ENCODE measurements at places on chromosomes 11 and 22.

DNA sequence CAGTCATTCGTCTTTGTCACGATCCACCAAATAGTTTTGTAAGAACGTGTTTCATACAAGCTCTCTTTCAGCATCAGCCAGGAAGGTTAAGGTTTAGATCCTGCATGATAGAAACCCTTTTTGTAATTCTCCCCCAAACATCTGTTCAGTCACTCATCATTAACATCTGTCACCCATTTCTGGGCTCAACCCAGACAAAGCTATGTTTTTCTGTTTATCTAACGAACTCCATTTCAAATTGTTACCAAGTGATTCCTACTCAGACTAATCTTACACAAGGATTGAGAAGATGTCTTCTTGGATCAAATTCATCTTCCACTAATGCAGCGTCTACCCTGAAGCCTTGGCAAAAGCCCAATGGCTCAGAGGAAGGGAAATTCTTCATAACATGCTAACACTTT is 58.8 kb downstream of the FZD4 start:
- no peak for DNase-seq

- DNase-seq = no peak
Measured at GRCh38 chr11:74627381-74627780, 35.0 kb downstream of the POLD3 start.

GRCh38 chr22:39110631-39111561 is 13.9 kb downstream of the APOBEC3H start:
- no peak for DNase-seq

GRCh38 chr22:36267896-36268485 is 15.1 kb downstream of the APOL1 start:
- DNase-seq = no peak

DNA sequence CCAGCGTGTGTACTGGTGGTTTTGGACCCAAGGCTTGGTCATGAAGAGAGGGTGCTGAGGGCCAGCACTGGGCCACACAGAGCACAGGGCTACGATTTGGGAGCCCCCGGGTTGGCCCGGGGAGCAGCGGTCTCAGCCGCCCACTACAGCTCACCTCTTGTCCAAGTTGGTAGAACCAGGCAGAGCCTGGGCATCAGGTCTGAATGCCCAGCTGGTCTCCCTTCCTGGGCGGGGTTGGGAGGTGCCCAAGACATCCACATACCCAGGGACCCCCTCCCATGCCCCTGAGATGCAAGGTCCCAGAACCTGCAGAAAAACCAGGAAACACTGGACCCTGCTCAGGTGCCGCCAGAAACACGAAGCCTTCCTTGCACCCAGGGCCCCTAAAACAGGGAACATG is 18.0 kb downstream of the CELSR1 start:
- DNase-seq = no peak

DNA sequence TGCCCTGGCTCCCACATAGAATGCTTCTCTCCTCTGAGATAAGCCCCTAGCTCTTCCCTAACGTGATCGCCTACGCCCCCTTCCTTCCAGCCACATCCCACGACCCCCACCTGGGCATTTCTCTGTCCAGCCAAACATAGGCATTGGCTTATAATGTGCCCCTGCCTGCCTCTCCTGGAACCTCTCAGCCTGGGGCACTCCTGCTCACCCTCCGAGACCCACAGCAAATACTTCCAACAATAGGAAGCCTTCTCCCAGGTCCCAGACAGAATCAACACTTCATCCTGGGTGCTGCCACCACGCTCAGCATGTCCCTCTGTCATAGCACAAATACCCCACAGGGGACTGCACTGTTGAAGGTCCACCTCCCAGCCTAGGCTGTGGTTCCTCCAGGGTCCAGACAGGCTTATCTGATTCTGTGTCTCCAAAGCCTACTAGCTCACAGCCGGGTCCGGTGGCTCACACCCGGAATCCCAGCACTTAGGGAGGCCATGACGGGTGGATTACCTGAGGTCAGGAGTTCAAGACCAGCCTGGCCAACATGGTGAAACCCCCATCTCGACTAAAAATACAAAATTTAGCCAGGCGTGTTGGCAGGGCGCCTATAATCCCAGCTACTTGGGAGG is 24.2 kb upstream of the TMPRSS4 start:
- no peak for DNase-seq

GRCh38 chr11:131944736-131945135 is 574.3 kb downstream of the NTM start:
- DNase-seq = no peak

DNA sequence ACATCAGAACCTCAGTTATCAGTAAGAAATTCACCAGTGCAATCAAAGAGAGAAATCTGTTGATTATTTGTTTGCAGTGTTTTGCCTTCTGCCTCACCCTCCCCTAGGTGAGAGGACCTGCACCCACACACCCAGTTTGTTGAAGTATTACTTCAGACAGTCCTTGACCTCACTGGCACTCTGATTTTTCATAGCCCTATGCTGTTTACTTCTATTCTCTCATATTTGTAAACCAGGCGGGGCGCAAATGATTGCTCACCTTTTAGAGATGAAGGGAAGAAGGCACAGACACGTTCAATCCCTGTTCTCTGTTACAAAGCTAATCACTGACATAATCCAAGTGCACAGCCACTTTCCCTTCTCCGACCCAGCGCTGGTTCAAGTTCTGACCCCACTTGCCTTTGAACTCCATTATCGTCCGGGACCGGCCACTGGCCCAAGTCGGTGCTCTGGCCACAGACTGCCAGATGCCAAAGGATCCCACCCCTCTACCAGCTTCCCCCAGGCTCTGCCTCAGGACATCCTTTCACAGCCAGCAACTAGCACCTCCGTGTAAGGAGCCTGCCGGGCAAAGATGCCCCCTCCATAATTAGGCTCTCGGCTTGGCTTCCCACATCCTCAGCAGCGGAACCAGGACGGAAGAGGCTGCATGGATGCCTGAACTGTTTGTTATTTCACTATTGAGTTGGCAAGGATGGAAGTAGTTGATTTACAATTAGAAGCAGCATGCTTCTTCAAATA is 1.7 kb downstream of the ETS1 start:
- DNase-seq = no peak

- no peak for DNase-seq
Measured at GRCh38 chr11:76805206-76805913, 22.2 kb downstream of the TSKU start.

DNA sequence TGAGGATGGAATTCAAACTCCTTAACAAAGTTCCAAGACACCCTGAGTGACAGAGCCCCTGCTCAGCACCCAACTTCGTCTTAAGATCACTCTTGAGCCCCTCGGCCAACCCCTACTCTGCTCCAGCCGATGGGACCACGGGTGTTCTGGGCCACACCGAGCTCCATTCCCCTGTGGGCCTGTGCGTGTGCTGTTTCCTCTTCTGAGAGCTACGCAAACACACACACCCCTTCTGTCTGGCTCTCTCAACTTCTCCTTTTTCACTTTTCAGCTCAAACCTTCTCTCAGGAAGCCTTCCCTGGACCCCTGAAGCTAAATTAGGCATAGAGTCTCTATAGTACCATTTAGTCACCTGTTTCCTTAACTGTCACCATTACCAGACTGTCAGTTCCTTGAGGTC is 37.5 kb upstream of the NNMT start:
- DNase-seq = no peak

DNA sequence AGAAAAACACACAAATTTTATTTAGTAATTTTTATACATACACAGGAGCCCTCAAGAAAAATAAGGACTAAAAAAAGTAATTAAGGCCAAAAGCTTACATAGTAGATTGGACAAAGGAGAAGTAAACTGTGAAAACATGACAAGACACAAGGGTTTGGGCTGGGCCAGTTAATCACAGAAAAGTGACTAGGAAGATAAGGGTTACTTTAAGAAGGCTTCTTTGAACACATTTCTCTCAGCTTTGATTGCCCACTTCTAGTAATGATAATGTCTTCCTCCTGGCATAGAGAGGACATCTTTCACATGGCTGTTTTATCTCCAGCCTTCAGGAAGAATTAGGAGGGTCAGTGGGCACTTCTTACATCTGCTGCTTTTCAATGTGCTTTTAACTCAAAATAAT is 3.4 kb downstream of the RNF141 start:
- DNase-seq = no peak

GRCh38 chr22:19169947-19170318 is 8.6 kb downstream of the SLC25A1 start:
- DNase-seq = no peak

DNA sequence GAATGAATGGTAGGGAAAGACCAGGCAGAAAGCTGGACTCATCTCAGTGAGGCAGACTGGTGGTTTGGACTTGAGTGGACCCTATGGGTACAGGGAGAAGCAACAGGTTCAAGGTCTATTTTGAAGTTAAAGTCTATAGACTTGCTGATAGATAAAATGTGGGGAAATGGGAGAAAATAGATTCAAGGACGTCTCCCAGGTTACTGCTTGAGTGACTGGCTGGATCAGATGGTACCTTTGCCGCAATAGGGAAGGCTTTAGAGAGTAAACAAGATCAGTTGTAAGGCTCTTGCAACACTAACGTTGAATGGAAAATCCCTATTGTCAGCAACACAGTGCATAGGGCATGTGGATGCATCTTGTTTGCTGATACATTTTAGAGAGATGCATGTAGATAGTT is 27.4 kb downstream of the SEZ6L start:
- DNase-seq = no peak

GRCh38 chr22:32058656-32059260 is 15.7 kb downstream of the SLC5A1 start:
- DNase-seq = no peak

DNA sequence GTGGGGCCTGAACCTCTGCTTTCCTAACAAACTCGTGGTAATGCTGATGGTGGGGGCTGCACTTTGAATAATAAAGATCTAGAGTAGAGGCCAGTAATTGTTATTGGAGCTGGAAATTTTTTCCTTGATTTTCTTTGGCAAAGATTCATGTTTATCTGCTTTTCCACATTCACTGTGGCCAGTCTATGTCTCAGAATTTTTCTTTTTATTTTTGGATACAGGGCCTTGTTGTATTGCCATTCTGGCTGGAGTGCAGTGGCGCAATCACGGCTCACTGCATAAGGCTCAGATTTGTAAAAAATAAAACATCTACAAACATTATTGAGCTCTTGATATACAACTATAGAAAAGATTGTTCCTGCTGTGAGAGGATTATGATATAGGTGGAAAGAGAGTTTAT is 1.6 kb downstream of the TMEM135 start:
- DNase-seq = no peak

DNA sequence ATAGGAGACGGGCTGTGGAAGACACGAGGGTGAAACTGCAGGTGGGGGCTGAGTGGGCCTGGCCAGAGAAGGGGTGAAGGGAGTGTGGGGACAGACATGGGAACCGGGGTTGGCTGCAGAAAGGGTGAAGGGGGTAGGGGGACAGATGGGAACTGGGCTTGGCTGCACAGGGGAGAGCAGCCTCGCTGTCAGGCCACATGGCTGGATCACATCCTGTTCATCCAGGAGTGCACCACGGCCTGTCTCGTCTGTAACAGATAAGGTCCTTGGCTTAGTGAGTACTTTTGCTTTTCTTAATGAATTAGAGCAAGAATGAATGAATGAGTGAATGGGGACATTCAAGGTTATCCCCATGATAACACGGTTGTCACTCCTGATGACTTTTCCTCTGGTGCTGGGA is 13.5 kb downstream of the FBLN1 start:
- no peak for DNase-seq

GRCh38 chr11:15195454-15196200 is 80.9 kb downstream of the INSC start:
- no peak for DNase-seq

DNA sequence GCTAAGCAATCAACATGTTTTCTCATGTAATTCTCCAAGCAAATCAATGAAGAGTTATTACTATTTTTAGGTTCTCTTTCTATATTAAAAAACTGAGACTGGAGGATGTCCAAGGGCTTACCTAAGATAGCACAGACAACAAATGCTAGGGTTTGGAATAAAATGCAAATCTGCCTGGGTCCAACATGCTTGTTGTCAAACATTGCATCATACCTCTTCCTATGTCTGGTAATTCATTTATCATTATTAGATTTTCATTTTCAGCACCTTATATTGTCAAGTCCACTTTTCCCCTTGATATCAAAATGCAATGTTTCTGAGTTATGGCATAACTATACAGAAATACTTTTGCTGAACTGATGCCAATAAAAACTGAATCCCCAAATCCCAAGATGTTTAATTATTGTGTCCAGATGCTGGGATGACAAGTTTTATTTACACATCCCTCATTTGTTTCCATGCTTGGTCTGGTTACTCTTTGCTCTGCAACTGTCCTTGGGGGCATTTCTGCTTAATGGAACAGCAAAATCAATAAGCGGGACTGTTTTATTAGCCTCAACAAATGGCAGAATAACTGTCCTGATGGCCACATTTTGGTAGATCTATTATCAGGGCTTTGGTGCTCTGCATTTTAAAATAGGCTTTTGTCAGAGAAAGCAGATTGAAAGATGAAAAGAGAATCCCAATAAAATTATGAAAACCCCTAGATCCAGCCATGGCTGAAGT is 86.0 kb downstream of the C11orf87 start:
- DNase-seq = no peak

GRCh38 chr11:26626346-26626745 is 54.3 kb upstream of the MUC15 start:
- DNase-seq = no peak

DNA sequence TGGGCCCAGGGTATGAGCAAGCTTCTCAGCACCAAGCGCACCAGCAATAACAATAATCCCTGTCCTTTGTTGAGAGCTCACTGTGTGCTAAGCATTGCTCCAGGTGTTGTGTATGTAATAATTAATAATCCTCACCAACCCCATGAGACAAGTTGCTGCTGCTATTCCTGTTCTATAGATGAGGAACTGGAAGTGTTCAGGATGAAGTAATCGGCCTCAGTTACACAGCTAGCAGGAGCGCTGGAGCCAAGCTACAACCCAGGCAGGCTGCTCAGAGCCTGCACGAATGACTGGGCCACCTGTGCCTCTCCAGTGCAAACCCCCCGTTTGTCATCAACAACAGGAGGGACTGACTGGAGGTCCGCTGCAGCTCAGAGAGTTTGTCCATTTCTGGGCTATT is 35.2 kb upstream of the CECR2 start:
- DNase-seq = no peak

DNA sequence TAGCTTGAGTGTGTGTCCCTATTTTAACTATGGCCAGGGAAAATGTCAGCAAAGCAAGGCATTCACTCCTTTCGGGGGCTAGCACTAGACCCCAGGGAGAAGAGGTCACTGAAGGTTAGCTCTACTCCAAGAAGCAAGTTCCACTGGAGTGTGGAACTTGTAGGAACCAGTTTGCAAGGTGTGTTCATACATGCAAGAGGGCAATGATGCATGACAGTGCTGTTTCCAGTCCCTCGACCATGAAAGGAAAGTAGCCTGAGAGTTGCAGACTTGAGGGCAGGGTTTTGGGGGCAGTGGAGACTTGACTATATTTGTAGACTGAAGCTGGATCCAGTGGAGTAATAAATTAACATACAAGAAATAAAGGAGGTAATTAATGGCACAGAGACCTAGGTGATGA is 21.6 kb upstream of the SLC36A4 start:
- no peak for DNase-seq

- DNase-seq = no peak
Measured at GRCh38 chr22:27150544-27150941, 493.2 kb downstream of the MIAT start.

GRCh38 chr11:8036002-8036802 is 44.8 kb upstream of the TUB start:
- no peak for DNase-seq

GRCh38 chr11:110860461-110860860 is 148.2 kb upstream of the ARHGAP20 start:
- no peak for DNase-seq

- no peak for DNase-seq
Measured at GRCh38 chr22:19178065-19178656, 375 bp downstream of the SLC25A1 start.
